ENCODE measurements at places on chromosomes 4 and X.
A peak's percentile ranks its signal among the peaks of the same experiment; 100 is the strongest.

DNA sequence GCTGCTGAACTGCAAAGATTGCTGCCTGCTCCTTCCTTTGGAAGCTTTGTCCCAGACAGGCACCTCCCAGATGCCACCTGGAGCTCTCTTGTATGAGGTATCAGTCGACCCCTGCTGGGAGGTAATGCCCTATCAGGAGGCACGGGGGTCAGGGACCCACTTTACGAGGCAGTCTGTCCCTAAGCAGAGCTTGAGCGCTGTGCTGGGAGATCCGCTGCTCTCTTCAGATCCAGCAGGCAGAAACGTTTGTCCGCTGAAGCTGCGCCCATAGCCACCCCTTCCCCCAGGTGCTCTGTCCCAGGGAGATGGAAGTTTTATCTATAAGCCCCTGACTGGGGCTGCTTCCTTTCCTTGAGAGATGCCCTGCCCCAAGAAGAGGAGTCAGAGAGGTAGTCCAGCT, 197.5 kb downstream of the NAF1 start:
- DNase-seq = no peak

GRCh38 chr4:181272422-181272821, 970.8 kb upstream of the TENM3 start:
- no peak for DNase-seq

DNA sequence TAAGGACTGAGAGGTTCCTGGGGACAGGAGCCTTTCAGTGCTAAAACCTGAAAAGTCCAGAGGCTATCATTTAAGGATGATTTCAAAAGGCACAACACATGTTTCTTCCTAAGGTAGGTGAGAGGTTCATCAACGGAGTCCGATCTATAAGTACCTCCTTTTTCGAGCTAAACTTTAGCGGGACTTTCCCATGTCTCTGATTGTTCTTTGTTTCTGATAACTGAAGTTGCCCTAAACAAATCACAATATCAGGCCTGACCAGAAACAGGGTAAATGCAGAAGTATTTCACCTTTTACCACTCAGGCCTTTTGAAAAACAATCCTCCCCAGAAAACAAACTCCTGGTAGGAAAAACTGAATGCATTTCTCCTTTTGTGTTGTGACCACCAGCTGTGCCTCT, 17.6 kb downstream of the PIR start:
- DNase-seq = no peak

DNA sequence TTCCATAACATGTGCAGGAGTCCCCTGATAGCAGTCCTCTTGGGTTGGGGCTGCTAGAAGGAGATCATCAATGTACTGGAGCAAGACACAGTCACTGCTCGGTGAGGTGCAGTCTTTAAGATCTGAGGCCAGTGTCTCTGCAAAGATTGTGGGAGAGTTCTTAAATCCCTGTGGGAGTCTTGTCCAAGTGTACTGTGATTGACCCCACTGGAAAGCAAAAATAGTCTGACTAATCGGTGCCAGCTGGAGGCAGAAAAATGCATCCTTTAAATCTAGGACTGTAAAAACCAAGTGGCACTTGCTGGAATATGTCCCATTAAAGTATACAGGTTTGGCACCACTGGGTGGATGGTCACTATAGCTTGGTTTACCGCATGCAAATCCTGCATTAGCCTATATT, 31.1 kb downstream of the SULT1E1 start:
- DNase-seq = no peak

- no peak for DNase-seq
These were observed 8.7 kb downstream of the RHOH start for GRCh38 chr4:40205259-40206198.

DNA sequence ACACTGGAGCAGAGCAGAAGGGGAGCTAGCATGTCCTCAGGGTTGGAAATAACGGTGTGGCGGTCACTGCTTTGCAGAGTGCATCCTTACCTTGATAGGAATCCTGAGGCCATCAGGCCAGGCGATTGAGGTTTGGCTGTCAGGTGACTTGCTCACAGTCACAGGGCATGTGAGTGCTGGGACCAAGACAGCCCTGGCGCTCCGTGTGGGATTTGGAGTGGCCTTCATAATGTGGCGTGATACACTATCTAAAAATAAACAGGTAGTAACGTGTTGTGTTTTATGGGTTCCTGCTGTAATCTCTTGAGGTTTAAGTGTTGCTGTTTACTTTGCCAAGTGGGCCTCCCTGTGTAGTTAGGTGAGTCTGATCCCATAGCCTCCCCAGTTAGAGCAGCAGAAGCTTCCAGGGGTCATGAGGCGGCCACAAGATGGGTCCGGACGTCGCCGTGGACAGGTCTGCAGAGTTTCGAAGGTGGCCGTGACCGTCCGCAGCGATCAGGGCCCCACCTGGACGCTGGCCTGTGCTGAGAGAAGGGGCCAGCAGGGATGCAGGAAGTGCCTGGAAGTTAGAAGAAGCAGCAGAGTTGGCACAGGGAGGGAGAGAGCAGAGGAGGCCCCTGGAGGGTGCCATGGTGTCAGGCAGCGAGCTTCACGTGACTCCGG, 27.7 kb downstream of the RGS12 start:
- DNase-seq = no peak

- DNase-seq = no peak
These were observed 132.0 kb downstream of the CPZ start for GRCh38 chr4:8724436-8725070.

- DNase-seq = no peak
These were observed 1397.6 kb downstream of the FAM133A start for GRCh38 chrX:95071621-95072020.

- peak; percentile 10 for DNase-seq
These were observed 51.0 kb upstream of the NHSL2 start for GRCh38 chrX:71859637-71860036.

DNA sequence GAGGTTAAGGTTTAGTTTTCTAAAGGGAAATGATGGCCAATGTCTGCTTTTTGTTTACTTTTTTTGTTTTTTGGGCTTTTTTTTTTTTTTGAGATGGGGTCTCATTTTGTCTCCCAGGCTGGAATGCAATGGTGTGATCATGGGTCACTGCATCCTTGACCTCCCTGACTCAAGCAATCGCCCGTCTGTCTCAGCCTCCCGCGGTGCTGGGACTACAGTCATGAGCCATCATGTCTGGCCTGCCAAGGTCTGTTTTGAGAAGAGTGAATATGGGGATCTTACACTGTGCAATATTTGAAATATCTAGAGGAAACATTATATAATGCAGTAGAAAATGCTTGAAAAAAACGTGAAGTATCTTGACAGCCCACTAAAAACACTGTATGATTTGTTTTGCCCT, 162.5 kb downstream of the GASK1B start:
- no peak for DNase-seq

DNA sequence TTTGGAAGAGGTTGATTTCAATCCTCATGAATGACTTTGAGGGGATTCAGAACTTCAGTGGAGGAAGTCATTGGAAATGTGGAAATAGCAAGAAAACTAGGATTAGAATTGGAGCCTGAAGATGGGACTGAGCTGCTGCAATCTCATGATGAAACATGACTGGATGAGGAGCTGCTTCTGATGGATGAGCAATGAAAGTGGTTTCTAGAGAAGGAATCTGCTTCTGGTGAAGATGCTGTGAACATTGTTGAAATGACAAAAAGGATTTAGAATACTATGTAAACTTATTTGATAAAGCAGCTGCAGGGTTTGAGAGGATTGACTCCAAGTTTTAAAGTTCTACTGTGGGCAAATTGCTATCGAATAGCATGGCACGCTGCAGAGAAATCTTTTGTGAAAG, 27.1 kb downstream of the EVC start:
- DNase-seq = no peak

DNA sequence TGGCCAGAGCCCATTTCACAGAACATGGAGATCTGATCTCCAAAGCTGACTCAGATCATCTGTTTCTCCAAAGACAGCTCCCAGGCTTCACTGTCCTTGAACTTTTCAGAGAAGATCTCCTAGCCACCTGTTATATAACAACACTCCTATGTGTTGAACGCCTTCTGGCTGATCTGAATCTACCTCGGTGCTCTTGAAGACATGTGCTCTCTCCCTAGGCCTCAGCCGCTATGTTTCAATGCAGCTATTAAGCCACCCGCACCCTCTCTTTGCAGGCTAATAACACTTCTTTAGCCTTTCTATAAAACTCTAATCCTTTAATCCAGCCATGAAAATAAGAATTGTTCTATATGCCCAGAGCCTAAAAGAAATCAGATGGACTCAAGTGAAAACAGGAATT, 34.9 kb downstream of the SEL1L3 start:
- no peak for DNase-seq

- DNase-seq = no peak
These were observed 31.5 kb downstream of the NALF2 start for GRCh38 chrX:69535661-69536060.

DNA sequence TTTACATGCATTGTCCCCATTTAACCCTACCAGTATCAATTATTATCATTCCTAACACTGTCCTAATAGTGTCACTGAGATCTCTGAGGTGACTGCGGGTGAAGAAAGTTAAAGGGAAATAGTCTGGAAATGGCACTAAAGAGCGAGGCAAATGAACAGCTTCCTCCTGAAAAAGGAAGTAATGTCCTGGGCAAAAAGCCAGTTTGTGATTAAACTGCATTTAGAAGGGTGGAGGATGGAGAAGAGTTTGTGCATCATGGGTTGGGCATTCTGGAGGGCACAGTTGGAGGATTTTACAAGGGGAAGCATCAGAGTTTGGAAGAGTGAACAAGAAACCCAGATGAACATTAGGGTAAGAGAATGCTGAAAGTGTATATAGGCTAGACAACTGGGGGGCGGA, 60.5 kb upstream of the SLC25A4 start:
- no peak for DNase-seq

GRCh38 chr4:102139132-102139573, 206.1 kb downstream of the SLC39A8 start:
- no peak for DNase-seq

GRCh38 chrX:72081605-72082320, 50.0 kb downstream of the RTL5 start:
- DNase-seq = no peak

- DNase-seq = no peak
These were observed 170.6 kb downstream of the KDR start for GRCh38 chr4:54954656-54955388.

DNA sequence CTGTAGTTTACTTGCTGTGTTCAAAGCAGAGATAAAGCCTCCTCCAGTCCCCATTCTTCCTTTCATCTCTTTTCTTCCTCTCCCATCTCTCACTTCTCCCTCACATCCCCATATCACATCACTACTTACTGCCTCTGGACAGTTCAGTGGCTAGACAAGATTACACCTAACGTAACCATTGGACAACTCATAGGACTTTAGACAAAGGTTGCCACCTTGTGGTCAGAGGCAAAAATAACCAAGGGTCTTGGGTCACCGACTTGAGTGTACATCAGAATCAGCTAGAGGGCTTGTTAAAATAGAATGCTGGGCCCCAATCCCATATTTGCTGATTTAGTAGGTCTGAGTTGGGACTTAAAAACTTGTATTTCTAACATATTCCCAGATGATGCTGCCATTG, 109.3 kb upstream of the DGKK start:
- DNase-seq = peak; percentile 12

DNA sequence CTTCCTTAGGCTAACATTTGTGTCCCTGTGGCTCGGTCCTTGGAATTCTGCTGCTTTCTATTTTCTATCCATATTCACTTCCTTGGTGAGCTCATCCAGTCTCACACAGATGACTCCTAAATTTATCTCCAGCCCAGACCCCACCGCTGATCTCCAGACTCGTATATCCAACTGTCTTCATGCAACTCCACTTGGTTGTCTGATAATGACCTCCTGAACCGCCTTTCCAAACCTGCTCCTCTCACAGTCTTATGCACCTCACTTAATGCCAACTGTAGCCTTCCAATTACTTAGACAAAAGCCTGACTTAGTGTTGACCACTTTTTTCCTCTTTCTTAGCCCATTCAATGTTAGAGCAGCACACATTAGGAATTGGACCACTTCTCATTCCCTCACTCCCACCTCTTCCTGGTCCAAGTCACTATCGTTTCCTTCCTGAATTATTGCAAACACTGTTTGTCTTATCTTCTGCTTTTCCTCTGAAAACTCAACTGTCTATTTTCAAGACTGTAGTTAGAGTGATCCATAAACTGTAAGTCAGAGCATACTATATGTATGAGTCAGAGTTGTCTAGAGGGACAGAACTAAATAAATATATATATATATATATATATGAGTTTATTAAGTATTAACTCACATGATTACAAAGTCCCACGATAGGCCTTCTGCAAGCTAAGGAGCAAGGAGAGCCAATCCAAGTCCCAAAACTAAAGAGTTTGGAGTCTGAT, 292.5 kb downstream of the UNC5C start:
- no peak for DNase-seq

DNA sequence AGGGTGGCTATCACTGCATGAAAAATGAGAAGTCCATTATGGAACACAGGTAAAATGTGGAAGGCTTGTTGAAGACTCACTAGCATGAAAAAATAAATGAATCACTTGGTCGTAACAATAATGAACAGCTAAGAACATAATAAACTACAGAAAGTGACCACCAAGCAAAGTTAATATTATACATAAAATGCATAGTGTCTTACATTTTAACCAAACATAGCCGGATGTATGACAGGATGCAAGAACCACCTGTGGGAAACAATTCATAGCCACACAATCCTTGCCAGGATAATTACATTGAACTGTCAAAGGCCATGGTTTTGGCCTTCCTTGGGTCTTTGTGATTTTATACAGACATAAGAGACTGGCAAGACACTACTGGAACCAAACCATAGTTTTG, 81.9 kb upstream of the ATXN3L start:
- no peak for DNase-seq

- no peak for DNase-seq
These were observed 24.4 kb upstream of the CITED1 start for GRCh38 chrX:72330131-72330530.

- peak; percentile 5 for DNase-seq
These were observed at the start of gene FGF5 for GRCh38 chr4:80266253-80266901. Gene FGF5, plus strand, starts transcription at chr4:80266664. Its CDS starts 161 bp downstream, at chr4:80266825.

GRCh38 chrX:10617186-10617998, 3.0 kb downstream of the MID1 start:
- no peak for DNase-seq

DNA sequence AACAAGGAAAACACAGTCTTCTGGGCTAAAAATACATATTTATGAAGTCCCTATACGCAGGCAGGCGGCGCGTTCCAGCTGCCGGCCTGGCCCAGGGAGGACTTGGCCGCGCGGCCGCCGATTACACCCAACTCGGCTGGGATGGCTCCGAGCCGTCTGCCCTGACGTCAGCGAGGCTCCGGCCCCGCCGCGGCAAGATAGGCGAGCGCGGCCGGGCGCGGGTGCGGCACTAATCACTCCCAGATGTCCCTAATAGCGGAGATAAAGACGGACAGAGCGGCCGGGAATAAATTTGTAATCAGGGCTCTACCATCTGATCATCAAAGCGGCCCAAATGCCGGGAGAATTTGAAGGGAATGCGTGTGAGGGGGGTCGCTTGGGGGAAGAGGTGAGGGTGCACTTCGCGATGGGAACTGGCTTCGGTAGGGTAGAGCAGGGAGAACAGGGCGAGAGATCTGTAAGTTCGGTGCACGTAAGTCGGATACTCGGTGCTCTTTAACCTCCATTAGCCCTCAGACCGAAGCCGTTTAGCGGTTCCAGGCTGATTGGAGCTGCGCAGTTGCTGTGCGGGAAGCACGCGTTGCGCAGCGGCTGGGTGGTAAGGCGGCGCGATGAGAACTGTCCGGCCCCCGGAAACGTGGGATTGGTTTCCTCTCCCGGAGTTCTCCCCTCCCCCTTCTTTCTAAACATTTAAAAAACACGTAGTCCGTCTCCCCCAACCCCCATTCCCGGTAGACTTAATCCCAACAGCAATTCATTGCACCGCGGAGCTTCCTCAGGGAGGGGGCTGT, 7.7 kb downstream of the HAND2 start:
- DNase-seq = no peak

GRCh38 chr4:57168982-57169381, 58.8 kb upstream of the IGFBP7 start:
- no peak for DNase-seq

GRCh38 chrX:10574663-10575062, 45.7 kb downstream of the MID1 start:
- no peak for DNase-seq
